NCI-H1930 (cell line): ENCODE measurements at places on chromosomes 3 and 15.

GRCh38 chr3:53170325-53171063 lies 9.5 kb downstream of the PRKCD start:
- DNase-seq = no peak

GRCh38 chr3:73365756-73366397 lies 258.9 kb downstream of the PDZRN3 start:
- DNase-seq = no peak

- no peak for DNase-seq
Observed at GRCh38 chr3:159840703-159841299, 147.8 kb upstream of the IL12A start.

DNA sequence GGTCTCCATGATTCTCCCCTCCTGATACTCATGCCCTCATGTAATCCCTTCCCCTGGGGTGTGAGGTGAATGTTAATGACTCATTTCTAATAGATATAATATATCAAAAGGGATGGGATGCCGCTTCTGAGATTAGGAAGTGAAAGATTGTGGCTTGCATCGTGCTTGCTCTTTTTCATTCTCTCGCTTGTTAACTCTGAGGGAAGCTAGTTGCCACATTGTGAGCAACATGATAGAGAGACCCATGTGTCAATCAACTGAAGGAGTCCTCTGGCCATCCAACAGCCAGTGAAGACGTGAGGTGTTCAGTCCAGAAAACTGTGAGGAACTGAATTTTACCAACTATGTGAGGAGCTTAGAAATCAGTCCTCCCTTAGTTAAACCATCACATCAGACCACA lies 28.9 kb upstream of the DRD3 start:
- no peak for DNase-seq

DNA sequence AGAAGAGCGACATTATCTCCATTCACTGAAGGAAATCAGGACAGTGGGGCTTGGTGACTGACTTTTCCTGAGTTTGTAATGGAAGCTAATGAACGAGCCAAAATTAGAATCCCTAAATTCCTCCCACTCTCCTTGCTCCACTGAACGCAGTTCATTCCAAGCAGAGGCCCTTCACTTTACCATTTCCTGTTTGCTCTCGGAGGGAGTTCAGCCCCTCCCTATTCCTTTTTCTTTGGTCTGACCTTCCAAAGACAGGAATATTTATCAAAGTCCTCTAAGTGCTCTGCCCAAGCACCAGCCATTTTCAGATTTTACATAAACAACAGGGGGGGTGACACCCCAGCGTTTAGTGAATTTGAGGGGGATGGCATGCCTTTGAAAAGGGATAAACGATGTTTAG lies 24.0 kb upstream of the PTPRG start:
- DNase-seq = no peak

- DNase-seq = no peak
Observed at GRCh38 chr15:95910643-95911212, 419.8 kb upstream of the NR2F2 start.

- DNase-seq = no peak
Observed at GRCh38 chr3:150292891-150293290, 115.2 kb upstream of the TSC22D2 start.

DNA sequence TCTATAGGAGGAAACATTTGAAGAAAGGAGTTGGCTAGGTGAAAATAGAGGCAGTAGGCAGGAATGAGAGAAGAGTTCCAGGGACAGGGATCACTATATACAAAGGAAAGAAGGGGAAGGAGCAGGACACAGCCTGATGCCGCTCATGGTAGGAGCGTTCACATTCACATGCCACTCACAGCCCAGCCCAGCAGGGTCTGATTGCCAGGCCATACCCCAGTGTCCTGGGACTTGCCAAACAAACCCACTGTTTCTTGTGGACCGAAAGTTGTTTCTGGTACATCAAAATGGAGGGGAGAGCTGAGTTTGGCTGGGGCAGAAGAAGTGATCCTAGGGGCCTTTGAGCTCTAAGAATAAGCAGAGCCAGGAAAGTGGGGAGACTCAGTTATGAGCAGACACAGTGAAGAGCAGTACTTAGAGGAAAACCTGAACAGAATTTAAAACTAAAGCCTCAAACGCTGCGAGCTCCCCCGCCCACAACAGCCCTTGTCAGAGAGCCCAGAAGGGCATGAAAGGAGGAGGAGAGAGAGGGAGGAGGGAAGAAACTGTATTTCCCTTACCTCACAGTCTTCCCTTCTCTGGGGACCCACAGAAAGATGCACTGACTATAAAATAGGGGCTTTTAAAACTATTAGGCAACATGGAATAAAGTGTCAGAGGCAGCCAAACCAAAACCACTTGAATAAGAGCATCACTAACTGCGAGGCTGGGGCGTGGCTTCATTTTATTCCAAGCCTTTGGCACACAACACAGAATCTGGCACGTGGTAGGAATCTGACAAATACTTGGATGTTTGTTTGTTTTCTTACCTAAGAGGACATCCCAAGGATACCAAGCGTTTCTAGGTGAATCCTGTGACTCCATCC lies 129.0 kb downstream of the RPL22L1 start:
- DNase-seq = no peak

- no peak for DNase-seq
Observed at GRCh38 chr3:8978551-8978950, 15.3 kb upstream of the RAD18 start.

- DNase-seq = no peak
Observed at GRCh38 chr15:73650416-73651126, 17.4 kb upstream of the NPTN start.

GRCh38 chr3:76547674-76548073 lies 492.2 kb upstream of the ROBO2 start:
- DNase-seq = no peak

GRCh38 chr3:75188962-75189361 lies 475.2 kb upstream of the FRG2C start:
- DNase-seq = no peak

GRCh38 chr15:101425787-101426365 lies 63.6 kb downstream of the PCSK6 start:
- no peak for DNase-seq

GRCh38 chr15:82647835-82648256 lies 683 bp upstream of the CPEB1 start:
- peak; percentile 0 for DNase-seq
